ENCODE measurements at places on chromosomes 4 and X.

DNA sequence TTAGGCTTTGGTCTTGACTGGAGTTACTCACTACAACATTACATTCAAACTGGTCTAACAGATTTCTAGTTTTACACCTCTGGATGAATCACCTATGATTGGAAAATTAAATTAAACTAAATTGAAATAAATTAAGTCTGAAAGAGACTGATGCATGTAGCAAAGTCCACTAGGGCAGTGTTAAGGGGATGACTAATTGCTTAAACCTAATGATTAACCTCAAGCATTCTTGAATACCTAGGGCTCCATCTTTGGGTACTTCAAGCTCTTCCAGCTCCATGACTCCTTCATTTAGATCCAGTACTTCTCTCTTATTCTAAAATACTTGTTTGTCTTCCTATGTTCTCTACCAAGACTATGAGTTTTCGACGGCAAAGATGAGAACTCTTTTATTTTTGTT, 86.8 kb downstream of the SH2D1A start:
- no peak for DNase-seq

GRCh38 chr4:1199556-1200331, 27.4 kb upstream of the SPON2 start:
- DNase-seq, result peak; percentile 49

DNA sequence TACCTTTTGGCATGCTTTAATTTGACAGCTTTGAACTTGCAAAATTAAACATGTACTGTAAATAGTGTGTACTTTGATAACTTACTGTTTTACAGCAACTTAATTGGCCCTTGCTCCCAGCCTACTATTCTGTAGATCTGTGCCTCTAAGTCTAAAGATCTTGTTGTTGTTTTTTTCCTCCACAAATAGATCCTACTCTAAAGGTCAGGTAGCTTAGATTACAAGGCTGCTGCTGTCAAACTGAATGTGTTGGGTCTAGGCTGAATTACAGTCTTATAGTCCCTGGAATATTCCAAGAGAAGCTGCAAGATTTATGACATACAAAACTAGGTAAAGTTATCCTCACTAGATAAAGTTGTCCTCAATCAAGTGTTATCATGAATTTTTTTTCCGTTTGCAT, 18.7 kb downstream of the DIAPH2 start:
- no peak for DNase-seq

GRCh38 chrX:25941087-25941486, 197.1 kb upstream of the MAGEB18 start:
- no peak for DNase-seq

- DNase-seq, result no peak
Observed at GRCh38 chr4:41400296-41400695, 137.7 kb upstream of the LIMCH1 start.

DNA sequence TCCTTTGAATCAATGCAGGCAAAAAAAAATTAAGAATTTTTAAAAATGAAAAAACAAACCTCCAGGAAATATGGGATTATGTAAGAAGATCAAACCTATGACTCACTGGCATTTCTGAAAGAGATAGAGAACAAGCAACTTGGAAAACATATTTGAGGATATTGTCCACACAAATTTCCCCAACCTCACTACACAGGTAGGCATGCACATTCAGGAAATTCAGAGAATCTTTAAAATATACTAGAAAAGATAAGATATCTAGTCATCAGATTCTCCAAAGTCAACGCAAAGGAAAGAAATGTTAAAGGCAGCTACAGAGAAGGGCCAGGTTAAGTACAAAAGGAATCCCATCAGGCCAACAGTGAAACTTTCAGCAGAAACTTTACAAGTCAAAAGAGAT, 85.6 kb downstream of the ANTXR2 start:
- no peak for DNase-seq

- peak; percentile 18 for DNase-seq
Observed at GRCh38 chr4:184294606-184295133, 77.0 kb upstream of the ENPP6 start.

- DNase-seq, result no peak
Observed at GRCh38 chr4:8283631-8284121, 14.1 kb downstream of the HTRA3 start.

GRCh38 chrX:73563738-73564068, 706 bp downstream of the CHIC1 start:
- no peak for DNase-seq

- DNase-seq, result no peak
Observed at GRCh38 chrX:82748906-82749505, 759.1 kb upstream of the POU3F4 start.

DNA sequence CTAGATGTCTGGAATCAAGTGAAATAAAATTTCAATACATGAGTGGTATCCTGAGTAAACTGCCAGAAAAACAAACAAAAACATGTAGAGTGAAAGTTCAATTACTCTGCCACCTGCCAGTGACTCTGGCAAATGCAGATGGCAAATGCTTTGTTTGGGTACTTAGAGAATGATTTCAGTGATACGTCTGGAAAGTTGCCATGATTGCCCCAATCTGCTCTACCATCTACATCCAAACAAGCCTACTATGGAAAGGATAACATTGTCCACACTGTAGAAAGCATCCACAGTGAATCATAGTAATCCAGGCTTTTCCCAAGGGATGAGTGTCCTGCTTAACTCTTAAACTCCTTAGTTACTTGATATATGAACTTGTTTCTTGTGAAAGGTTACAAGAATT, 3.4 kb downstream of the SPATA4 start:
- no peak for DNase-seq

DNA sequence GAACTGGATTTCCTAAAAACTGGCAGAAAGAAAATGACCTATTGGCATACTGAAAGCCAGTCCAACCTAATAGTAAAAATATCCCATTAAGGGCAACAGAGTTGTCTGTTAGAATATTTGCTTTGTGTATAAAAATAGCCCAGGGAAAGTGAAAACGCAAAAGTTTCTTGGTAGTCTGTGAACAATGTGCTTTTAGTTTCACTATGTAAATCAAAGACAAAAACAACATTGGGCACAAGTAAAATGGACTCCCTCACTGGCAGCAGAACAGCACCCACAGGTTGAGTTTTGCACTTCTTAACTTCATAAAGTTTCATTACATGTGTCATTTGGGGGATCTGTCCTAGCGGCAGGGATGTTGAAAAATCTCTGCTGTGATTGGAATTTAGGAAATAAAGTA, 4.3 kb upstream of the FGG start:
- no peak for DNase-seq

GRCh38 chr4:184167576-184167975, 50.1 kb downstream of the ENPP6 start:
- no peak for DNase-seq

DNA sequence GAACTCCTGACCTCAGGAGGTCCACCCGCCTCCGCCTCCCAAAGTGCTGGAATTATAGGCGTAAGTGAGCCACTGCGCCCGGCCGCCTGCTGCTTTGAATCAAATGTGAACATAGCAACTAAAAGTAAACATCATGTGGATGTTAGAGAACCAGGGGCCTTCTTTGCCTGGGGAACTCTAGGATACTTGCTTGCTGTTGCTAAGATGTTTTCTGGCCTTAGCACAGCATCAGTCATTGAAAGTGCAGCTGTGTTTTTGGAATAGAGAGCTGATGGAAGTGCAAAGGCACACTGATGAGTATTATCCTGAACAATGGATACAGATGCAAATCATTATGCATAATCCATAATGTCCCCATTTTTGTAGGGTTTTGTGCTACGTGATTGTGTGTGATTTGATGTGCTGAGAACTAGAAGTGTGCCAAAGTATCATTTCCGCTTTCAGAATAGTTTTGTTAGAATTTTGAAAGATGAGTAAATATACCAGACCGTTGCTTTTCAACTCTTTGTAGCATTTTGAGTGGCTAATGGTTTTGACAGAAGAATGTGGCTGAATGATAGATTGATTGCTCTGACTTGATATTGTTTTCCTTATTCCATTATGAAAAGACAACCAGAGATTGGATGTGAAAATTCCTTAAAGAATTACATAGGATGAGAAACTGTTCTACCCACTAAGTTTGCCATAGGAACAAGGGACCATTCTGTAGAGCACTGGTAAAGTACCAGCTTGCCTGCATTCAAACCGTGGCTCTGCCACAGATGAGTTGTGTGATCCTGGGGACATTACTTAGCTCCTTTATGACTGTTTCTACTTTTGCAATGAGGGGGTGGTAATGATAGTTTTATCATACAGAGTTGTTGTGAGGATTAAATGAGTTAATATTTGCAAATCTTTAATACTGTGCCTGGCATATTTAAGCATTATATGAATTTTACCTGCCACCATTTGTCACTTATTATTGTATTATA, 74.7 kb downstream of the REPS2 start:
- no peak for DNase-seq

DNA sequence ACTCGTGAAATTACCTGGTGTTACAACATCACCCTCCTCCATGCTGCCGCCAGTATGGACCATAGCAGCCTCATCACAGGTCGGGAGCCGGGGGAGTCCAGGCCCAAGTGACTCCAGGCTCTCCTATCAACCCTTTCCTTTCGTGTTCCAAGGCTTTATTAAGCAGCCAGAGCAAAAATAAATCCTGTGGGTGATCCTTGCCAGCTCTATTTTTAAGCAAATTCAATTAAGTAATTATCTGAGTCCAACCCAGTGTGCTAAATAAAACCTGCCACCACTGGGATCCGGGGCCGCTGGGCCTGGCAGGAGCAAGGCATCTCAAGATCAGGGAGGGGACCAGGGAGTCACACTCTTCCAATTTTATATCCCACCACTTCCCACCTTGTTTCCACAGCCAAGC, 80.7 kb upstream of the PRPS1 start:
- DNase-seq, result no peak

GRCh38 chr4:108772402-108772801, 9.5 kb upstream of the ETNPPL start:
- DNase-seq, result no peak

GRCh38 chr4:57136281-57136680, 26.1 kb upstream of the IGFBP7 start:
- no peak for DNase-seq

DNA sequence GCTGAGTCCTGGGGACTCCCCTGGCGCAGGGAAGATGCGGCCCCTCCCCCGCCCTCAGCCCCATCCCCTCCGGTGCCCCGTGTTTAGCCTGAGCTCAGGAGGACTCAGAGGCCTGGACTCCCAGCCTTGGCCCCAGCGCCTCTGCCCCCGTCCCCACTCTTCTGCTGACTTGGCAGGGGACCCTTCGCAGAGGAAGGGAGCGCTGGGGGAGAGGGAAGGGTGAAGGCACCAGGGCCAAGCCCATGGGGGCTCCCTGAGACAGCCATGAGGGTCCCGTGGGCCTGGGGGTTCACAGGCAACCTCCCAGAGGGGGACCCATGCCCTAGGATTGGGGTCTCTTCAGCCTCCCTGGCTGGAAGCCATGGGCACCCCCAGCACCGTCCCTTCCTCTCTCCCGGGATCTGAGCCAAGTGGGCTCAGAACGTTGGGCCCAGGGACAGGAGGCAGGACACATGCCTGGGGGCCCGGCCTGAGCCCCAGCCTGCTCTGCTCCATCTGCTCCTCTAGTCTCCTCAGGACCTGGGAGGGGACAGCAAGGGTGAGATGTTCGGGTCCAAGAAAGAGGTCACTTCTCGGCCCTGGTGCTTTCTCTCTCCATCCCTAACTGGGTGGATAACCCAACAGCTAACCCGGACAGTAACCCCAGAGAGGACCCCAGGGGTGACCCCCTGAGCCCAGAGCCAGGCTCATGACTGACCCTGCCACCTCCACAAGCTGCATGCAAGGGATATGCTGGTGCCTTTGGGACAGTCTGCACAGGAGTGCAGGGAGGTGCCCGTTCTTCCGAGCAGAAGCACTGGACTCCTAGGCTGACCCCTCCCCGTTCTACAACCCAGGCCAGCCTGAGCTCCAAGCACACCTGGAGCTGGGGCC, 1.5 kb upstream of the CPLX1 start:
- no peak for DNase-seq

DNA sequence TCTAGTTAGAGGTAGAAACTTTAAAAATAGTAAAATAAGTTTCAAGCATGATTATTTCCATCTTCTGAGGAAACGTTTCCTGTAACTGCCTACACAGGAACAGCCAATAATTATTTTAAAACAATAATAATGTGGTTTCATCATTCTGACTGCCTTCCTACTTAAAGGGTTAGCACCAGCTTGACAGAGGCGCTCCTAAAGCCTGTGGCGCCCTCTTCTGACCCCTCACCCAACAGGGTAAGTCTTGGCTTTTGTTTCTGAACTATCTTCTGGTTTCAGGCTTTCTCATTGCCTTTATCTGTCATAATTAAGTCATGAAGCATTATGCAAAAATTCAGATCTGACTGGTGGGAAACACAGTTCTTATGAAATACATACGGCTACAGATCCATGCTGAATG, 96.7 kb downstream of the ITM2A start:
- DNase-seq, result peak; percentile 65

- no peak for DNase-seq
Observed at GRCh38 chr4:5747738-5748375, 36.9 kb downstream of the EVC start.

GRCh38 chr4:38387348-38387747, 276.7 kb upstream of the KLF3 start:
- no peak for DNase-seq

DNA sequence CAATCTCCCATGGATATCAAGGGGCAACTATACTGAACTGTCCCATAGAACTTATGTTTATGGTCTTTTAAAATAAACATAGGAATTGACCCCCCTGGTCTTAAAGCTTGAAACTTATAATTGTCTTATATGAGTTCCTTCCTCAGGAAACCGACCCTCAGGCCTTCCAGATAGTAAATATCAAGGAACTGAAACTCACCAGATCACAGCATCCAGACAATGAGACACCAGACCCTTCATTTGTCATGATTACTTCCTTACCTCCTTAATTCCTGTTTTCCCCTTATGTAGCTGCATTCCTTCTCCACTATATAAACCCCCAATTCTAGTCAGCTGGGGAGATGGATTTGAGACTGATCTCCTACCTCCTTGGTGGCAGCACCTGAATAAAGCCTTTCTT, 94.8 kb upstream of the GRPR start:
- no peak for DNase-seq

GRCh38 chr4:168654104-168654847, 157.4 kb downstream of the PALLD start:
- no peak for DNase-seq

- DNase-seq, result peak; percentile 62
Observed at GRCh38 chr4:140266958-140267568, 106.4 kb upstream of the SCOC start.

GRCh38 chrX:87580862-87581261, 63.3 kb downstream of the KLHL4 start:
- DNase-seq, result no peak

DNA sequence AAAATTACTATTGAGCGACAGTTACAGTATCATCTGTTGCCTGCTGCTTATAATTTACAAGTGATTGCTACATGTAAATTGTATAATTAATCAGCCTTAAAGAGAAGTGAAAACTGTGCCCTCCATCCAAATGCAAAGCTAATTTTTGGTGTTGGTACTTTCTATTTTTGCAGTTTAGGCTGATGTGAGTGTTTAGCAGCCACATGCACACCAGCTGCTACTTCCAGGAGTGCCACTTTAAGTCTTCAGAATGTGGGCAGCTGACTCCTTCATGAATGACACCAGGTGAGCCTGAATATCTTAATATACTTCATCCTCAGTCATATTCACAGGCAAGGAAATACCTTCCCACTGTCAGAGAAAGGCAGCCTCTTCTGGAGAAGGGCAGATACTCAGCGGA, 149.8 kb upstream of the RASGEF1B start:
- no peak for DNase-seq

GRCh38 chrX:85630901-85631300, 251.4 kb upstream of the POF1B start:
- no peak for DNase-seq
